RKO (cell line): ENCODE measurements at places on chromosomes 1 and 21.

DNA sequence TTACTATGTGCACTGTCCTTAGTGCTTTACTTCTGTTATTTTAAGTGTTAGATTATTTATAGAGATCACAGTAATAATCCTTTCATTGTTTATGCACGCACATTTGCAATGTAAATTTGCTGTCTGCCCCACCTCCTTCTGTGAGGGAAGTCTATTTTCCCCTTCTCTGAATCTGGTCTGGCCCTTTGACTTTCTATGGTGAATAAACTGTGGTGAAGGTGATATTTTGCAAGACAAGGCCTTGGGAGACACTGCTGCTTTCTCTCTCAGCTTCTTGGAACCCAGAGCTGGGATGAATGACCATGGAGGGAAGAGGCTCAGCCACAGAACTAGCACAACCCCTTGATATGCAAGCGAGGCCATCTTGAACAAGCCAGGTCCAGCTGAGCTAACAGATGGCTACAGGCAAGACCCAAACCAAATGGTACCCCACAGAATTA lies 156.3 kb downstream of the ST6GALNAC3 start:
- DNase-seq = no peak

DNA sequence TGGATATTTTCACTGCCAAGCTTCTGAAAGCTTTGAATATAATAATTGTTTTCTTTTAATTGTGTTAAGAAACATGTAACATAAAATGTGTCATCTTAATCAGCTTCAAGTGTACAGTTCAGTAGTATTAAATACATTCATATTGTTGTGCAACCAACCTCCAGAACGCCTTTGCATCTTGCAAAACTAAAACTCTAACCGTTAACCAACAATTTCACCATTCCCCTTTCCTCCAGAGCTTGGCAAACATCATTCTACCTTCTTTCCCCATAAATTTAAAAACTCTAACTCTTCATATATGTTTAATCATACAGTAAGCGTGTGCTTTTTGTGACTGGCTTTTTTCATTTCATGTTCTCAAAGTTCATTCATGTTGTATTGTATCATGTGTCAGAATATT lies 2.1 kb downstream of the MNDA start:
- DNase-seq = no peak

DNA sequence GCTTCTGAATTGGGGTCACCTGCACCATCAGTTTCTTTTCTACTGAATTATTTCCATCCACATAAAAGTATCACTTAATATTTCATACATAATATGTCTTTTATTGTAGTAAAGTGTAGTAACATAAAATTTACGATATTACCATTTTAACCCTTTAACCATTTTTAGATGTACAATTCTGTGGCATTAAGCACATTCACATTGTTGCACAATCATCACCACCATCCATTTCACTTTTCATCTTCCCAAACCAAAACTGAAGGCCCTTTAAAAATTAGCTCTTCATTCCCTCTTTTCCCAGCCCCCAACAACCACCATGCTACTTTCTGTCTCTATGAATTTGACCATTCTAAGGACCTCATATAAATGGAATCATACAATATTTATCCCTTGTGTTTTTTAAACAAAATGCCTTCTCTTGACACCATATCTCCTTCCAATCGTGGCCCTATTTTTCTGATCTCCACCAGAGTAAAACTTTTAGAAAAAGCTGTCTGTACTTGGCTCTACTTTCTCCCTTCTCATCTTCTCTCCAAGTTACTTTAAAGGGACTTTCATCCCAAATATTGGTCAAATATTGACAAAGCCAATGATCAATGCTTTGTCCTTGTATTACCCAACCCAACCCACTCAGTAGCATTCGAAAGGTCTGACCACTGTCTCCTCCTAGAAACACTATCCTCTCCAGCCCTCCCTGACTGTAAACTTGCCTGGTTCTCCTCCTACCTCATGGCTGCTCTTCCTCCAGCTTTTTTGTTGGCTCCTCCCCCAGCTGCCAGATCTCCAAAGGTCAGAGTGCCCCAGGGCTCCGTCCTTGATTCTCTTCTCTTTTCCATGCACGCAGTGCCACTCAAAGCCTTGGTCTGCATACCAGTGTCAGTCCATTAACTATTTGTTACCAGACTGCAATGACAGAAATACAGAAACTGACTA lies 44.7 kb downstream of the SLC30A10 start:
- no peak for DNase-seq

GRCh38 chr1:213987927-213988506 lies at the start of gene PROX1:
PROX1 (plus strand) TSS chr1:213987973; CDS start chr1:213996536, 8,563 bp downstream.
- DNase-seq = peak; percentile 93

- no peak for DNase-seq
These were observed 15.8 kb downstream of the TP73 start for GRCh38 chr1:3668148-3668547.

DNA sequence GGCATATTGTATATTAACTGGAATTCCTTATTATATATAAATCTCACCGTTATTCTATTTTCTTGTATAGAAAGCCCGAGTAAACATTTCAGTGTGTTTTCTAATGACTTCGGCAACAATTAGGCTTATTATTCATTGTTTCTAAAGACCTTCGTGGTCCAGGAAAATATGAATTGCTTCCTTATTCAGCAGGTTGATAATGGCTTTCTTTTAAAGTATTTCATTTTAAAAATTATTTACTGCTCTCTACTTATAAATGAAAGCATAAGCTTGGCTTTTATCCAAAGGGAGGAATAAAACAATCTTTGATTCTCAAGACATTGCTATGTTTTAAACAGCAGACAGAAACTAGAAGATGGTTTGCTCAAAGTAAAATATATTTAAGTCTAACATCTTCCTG lies 198.4 kb upstream of the RGS18 start:
- DNase-seq = no peak

- DNase-seq = no peak
These were observed 31.7 kb upstream of the KHDRBS1 start for GRCh38 chr1:31981972-31982371.

- no peak for DNase-seq
These were observed 62.8 kb downstream of the OVGP1 start for GRCh38 chr1:111364690-111365089.

GRCh38 chr21:14825514-14825974 lies 239.3 kb downstream of the NRIP1 start:
- DNase-seq = no peak

- DNase-seq = no peak
These were observed 96.4 kb downstream of the SSBP3 start for GRCh38 chr1:54309631-54310366.

DNA sequence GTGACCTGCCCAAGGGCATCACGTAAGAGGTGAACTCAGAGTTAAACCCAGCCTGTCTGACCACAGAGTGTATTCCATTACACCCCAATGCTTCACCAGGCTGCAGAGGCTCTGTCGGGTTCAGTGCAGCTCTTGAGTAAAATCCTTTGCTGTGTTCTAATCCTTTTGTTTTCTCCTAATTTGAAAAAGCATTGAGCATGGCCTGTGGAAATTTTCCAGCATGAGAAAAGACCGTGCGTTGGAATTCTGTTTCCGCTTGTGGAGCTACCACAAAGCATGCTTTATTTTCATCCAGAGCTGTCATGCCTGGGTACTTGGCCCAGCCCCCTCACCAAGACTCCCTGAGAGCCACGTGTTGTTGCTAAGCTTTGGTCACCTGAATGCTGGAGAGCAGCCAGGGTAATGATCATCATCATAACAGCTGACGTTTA lies 317.6 kb downstream of the PRDM2 start:
- DNase-seq = no peak

DNA sequence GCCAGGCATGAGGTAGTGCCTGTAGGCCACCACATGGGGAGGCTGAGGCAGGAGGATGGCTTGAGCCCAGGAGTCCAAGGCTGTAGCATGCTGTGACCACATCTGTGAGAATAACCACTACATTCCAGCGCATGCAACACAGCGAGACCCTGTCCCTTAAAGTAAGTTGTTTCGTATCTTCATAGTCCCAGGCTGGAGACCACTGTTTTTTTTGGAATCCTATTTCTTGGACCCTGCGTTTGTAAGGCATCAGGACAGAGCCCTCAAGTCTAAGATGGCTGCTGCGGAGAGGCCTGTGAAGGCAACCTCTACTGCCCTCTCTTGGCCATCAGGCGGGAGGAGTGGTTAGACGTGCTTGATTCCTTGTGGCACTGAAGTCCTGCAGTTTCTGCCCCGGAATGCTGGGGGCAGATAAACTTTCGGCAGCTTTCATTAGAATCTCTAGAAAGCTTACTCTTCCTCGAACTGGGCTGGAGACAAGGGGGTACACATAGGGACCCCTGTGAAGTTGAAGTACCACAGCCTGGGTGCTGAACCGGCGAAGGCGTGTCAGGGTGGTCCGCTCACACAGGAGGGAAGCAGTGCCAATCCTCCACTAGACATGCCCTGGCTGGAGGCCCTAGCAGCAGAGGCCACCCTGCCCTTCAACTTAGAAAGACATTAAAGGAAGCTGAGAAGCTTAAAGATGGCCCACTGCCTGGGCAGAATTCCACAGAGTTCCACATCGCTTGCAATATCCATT lies 36.6 kb downstream of the RABIF start:
- DNase-seq = peak; percentile 58

GRCh38 chr1:71634159-71634558 lies 553.3 kb upstream of the ZRANB2 start:
- no peak for DNase-seq

- peak; percentile 30 for DNase-seq
These were observed 1.4 kb upstream of the KCNJ6 start for GRCh38 chr21:37917612-37918011.

DNA sequence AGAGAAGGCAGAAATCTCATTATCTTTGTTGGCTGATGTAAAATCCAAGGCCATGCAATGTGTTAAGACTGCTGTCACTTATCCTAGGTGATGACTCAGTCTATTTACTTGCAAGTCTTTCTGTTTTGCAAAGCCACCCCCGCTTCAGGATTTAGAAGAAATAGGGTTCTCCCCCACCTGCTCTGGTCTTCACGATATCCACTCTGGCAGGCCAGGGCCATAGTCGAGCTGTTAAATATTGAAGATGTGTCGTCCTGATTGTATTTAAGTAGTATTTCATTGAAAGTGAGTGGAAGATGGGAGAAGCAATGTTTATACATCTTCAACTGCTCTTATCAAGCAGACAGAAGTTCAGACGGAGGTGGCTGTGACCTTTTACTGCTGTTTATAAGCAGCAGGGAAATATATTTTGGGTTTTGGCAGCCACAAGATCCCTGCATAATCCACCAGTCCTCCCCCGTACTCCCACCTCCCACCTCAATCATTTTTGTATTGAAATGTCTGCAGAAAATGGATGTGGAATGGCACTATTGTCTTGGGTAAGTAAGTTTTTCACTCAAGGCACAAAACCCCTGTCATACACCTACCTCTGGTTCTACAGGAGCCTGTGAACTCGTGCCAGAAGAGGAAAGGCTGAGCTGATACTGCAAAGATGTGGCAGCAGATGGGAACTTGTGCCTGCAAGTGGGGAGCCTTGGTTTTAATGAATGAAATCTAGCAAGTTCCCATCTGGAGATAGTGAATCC lies 117.4 kb downstream of the MRPS6 start:
- DNase-seq = no peak

DNA sequence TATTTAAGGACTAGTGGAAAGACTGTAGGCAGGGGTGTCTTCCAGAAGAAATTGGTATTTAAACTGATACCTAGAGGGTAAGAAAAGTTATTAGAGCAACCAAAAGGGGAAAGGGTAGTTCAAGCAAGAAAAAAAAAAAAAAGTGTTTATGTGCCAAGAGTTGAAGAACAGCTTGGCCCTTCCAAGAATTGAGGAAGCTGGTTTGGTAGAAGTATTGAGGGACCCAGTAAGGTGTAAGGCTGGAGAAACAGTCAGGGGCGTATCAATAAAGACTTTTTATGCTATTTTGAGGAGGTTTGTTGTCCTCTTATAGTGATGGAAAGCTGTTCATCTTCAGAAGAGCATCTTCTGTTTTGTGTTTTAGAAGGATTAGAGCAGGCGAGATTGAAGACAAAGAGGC lies 108.3 kb downstream of the PTPRC start:
- no peak for DNase-seq

GRCh38 chr1:246216906-246217305 lies 290.2 kb downstream of the SMYD3 start:
- no peak for DNase-seq

- peak; percentile 20 for DNase-seq
These were observed 38.2 kb downstream of the PKNOX1 start for GRCh38 chr21:43012596-43012995.
